CD4-positive, alpha-beta T cell treated with Interleukin-10 for 1 hour (primary cell): ENCODE measurements at places on chromosomes 1 and 21.

DNA sequence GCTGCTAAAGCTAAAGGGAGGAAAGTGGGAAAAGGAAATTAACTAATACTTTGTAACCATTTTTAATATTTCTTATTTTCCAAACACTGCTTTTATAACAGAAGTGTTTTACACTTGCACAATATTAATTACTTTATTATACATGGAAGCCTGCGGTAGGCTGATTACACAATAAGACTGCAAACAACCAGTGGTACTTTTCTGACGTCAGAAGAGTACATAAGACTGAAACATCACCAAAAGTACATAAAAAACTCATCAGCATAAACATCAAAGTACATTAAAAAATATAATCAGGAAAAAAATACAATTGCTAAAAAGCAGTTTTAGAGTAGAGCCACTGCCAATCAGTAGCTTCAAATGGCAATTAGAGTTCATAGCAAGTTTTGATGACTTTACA, 4.6 kb downstream of the ZNF281 start:
- no peak for DNase-seq

DNA sequence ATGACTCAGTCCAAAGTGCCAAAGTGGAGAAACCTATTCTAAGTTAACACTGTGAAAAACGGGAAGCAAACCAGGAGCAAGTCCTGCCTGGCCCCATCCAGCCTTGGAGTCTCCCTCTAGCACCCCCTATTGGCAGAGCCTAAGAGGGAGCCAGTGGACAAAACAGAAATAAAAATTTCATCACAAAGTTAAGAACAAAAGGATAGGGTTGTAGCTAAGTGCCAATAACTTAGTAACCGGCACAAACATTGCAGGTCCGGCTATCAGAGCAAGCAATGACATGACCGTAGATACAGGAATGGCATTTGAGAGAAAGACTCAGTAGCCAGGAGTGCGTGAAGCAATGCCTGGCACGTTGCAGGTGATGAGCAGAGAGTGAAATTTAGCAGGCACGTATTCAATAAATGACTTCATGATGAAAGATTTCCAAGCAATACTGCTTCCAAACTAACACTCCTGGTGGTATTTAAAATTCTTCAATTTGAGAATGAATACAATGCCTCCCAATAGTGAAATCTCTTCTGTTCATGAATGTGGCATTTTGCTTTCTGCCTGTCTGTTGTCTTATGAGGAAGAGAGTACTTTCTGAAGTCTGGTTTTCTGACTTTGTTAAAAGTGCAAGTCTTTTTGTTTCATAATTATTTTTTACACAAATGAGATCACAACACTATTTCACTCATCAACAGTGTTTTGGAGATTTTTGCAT, 391.0 kb downstream of the OMA1 start:
- no peak for DNase-seq

DNA sequence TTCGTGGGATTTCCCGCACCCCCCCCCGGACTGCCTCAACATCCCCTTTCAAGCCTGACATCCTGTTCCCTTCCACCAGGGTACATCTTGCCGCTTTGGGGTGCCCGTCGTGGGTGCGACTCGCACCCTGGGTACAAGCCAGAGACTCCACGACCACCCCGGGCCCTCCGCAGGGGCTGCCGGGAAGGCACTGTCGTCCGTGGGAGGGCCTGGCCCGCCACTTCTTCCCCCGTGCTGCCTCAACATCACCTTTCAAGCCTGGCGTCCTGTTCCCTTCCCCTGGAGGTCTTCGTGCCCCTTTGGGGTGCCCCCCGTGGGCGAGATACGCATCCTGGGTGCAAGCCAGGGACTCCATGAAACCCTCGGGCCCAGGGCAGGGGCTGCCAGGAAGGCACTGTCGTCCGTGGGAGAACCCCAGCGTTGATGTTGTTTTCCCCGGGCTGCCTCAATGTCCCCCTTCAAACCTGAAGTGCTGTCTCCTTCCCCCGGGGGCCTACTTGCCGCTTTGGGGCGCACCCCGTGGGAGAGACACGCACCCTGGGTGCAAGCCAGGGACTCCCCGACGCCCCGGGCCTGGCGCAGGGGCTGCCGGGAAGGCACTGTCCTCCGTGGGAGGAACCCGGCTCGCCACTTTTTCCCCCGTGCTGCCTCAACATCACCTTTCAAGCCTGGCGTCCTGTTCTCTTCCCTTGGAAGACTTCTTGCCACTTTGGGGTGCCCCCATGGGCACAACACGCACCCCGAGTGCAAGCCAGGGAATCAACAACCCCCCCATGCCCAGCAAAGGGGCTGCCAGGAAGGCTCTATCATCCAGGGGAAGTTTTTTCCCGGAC, 138.6 kb downstream of the LIPI start:
- DNase-seq: no peak

DNA sequence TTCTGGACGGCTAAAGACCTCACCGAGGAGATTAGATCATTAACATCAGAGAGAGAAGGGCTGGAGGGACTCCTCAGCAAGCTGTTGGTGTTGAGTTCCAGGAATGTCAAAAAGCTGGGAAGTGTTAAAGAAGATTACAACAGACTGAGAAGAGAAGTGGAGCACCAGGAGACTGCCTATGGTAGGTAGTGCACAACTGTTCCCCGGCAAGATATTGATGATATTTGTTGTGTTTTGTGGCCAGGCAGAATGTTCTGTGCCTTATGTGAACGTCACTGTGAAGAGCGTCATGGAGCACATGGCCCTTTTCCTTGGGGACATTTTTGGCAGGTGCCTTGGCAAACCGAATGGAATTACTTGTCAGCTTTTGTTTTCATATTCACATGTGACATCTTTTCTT, 191.7 kb downstream of the DISC1 start:
- no peak for DNase-seq
